ENCODE measurements at places on chromosomes 3 and 15.
A peak's percentile ranks its signal among the peaks of the same experiment; 100 is the strongest.

- DNase-seq, result peak; percentile 59
These were observed 95.3 kb downstream of the SLC49A4 start for GRCh38 chr3:122890077-122890719.

DNA sequence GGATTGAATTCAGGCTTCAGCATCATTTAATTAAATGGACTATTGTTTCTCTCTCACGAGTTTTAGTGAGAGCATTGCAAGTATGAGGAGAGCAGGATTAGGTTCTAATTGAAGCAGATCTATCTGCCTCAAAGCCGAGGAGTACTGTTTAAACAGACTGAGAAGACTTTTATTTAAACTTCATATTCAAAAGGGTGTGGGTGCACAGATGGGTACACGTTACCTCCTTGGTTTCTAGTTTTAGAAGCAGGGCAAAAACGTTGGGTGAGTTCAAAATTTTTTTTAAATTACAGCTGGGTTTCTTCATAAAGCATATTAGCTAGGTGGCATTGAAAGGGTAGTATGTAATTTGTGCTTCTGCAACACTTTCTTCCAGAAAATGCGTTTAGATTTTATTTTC is 26.5 kb upstream of the CLRN1 start:
- no peak for DNase-seq

- no peak for DNase-seq
These were observed 32.5 kb upstream of the THSD4 start for GRCh38 chr15:71082803-71083202.

DNA sequence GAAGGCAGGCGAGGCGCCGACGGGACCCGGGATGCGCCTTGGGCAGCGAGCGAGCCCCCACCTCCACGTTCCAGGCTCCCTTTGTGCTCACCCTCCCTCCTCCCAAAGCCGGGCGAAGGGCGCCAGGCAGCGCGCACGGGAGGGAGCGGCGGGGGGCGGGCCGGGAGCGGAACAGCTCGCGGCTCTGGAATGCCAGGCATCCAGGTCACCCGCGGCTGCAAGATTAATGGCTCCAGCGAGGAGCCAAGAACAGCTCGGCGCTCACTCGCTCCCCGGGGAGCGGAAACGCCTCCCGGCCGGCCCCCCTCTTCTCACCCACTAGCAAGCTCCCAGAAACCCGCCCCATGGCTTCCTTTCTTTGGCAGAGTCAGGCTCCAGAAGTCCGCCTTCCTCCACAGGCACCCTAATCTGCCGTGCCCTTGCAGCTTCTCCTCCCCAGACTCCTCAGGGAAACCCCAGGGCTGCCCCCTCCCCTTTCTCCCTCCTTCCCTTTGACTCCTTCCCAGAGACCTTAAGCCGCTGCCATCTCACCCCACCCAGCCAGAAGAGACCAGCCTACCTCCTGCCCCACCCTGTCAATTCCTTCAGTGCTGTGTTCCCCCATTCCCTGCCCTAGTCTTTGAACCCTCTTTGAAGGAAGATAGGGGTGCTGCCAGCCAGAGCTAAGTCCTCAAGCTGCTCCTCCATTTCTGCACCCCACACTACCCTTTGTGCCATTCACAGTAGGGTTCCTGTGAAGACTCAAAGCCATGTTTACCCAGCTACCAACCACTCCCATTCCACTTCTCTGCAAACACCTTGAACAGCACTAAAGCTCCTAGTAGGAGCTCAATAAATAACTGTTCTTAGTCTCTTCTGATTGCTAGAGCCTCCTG is 9.9 kb downstream of the AMOTL2 start:
- DNase-seq, result peak; percentile 95

DNA sequence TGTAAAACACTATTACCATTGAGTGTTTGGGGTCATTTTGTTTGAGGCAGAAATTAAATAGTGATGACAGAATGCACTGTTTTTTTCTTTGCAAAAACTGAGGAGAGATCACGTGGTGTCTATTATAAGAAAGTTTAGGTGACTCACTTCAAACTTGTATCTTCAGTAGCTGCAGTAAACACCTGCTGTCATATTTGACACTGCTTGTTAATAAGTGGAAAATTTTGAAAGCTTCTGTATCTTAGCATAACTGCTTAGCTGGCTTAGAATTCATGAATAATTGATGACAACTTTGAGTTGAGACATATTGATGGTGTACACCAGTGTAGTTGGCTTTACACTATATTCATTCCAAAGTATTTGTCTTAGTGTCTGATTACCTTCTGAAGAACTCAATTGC is 29.7 kb upstream of the MDFIC2 start:
- no peak for DNase-seq

- DNase-seq, result no peak
These were observed 39.0 kb downstream of the SHC4 start for GRCh38 chr15:48924528-48925393.
